Stimulated activated CD4-positive, alpha-beta T cell treated with anti-CD3 and anti-CD28 coated beads, TNF-alpha, amount 100 ng/mL, for 1 hour (primary cell): ENCODE measurements at places on chromosomes 16 and 17.

GRCh38 chr16:56898847-56899246, 33.1 kb upstream of the HERPUD1 start:
- no peak for DNase-seq

DNA sequence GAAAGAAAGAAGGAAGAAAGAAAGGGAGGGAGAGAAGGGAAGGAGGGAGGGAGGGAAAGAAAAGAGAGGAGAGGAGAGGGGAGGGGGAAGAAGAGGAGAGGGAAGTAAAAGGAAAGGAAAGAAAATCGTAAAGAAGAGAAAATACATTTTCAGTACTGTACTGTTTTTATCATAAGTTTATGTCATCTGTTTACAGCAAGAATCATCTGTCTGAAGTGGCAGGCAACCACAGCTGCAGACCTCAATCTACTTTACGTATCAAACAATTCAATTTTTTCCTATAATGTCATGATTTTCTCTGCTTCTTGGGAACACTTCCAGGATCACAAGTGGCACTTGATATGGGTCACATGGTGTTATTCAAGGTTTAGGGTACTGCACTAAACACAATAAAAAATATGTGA, 58.3 kb downstream of the USP32 start:
- DNase-seq, result no peak

DNA sequence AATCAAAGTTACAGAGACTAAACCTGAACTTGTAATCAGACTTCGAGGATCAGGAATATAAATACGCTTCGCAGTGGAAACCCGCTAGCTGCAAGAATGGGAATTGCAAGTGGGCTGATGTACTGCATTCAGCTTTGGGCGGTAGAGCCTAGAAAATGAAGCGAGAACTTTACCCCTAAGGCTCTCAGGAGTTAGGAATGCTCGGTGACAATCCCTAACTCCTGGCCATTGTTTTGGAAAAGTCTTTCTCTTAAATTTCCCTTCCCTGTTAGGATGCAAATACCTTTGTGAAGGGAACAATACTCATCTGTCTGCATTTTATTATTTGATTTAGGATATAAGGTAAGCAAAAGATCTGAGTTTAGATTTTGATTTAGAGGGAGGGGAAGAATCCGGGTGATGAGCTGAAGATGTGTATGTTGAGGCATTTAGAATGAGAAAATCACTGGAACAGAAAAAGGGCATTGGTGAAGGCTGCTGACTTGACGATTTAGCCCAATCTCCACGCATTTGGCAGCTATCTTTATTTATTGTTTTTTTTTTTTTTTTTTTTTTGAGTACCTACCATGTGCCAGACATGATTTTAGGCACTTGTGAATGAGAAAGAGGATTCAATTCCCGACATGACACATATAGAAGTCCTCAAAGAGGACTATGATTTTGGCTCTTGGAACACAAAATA, 2.2 kb upstream of the TOX3 start:
- DNase-seq, result no peak

DNA sequence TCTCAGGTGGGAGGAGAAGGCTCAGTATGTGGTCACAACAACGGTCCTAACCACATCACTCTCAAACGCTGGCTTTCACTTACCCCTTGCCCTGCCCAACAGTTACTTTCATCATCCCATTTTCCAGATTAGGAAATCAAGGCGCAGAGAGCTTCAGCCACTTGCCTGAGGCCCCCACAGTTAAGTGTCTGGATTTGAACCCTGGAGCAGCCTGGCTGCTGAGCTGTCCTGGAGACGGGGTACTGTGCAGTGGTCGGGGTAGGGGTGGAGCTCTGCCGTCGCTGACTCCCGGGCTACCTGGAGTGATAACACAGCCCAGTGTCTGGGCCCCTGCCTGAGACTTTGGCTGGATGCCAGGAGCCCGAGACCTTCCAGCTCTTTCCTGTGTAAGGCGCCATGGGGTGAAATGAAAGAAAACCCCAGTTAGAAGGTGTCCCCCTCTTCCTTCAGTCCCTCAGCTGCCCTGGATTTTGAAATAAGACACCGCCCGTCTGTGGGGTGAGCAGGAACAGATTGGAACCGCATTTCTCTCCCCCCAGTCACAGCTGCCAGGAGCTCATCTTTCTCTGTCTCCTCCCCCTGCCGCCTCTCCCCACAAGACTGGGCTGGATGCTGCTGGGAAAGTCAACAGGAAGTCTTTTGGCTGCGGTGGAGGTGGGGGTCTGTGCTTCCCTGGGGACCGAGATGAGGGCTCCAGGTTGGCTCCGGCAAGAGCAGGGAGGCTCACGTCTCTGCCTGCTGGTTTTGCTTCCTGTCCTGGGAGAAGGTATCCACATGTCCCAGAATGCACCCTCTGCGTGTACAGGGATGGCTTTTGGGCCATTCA, 280.2 kb downstream of the SEC14L1 start:
- peak; percentile 46 for DNase-seq

DNA sequence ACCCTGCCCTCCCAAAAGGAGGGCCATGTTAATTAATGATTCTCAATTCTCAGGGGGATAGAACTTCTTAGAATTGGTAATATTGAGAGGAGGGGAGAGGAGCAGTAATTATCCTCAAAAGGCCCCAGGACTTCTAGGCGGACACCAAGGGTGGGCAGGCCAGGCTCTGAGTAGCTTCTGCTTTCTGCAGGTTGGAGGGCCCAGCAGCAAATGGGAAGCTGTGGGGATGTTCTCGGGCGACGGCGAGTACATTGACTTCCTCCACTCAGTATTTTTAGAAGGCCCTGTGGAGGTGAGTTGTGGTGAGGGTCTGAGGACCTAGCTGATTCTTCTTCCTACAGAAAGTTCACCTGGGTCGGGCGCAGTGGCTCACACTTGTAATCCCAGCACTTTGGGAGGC, 57.5 kb downstream of the DNAH2 start:
- DNase-seq, result no peak

- no peak for DNase-seq
Observed at GRCh38 chr16:14105760-14106375, 34.7 kb downstream of the MRTFB start.
